ENCODE measurements at places on chromosomes 3 and 15. TPM values are rescaled to one million over a fixed set of nuclear protein-coding genes. Genes with fewer than 3 reads are reported as not detected.

Gene ST3GAL6
- total RNA-seq, result not detected

DNA sequence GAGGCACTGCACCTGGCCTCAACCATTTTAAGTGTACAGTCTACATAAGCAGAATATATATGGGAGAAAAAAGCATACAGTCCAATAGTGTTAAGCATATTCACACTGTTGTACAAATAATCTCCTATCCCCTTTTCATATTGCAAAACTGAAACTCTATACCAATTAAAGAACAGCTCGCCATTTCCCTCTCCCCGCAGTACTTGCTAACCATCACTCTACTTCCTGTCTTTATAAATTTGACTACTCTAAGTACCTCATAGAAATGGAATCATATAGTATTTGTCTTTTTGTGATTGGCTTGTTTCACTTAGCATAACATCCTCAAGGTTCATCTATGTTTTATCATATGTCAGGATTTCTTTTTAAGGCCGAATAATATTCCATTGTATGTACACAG, 21.6 kb upstream of the TASOR start:
- no peak for DNase-seq

- no peak for DNase-seq
These were observed 517.6 kb upstream of the ROBO1 start for GRCh38 chr3:80285388-80285787.

GRCh38 chr15:97563516-97563915, 397.0 kb upstream of the ARRDC4 start:
- DNase-seq, result no peak

DNA sequence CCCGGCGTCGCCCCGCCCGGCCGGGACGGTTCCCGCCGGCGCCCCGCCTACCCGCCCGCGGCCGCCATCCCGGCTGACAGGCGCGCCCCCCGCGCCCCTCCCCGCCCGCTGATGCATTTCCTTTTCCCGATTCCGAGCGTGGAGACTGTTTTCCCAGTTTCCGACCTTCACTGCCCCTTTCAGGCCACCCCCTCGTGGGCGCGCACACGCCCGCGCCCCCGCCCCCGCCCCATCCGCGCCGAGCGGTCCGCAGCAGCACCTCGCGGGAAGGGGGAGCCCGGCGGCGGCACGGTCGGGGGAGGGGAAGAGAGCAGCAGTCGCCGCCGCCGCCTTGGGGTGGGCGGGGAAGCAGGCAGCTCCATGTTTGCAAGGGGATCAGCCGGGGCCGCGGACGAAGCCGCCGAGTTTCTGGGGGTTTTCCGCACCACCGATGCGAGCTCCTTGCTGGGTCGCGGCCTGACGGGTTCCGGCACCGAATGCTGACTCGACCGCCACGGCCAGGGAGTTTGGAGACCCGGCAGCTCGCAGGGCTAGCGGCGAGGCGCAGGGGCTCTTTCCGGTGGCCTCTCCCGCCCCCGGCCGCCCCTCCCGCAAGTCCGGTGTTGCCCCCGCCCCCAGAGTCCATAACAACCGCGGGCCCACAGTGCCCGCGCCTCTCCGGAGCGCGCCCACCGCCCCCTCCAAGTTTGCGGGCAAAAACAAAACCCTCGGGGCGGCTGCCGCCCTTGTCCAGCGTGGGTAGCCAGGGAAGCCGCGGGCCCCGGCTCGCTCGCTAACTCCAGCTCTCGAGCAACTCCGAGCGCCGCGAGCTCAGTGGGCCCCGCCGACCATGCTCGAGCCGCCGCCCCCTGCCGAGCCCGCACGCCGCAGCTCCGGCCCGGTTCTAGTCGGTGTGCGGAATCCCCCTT, 3.2 kb upstream of the SIN3A start:
- DNase-seq, result peak; percentile 88

All from activated naive CD4-positive, alpha-beta T cell treated with anti-CD3 and anti-CD28 coated beads for 36 hours (primary cell).